Germinal center (tissue), 1 donor: ENCODE measurements at places on chromosomes 7 and 10.

- no peak for DNase-seq
Observed at GRCh38 chr7:39217783-39218182, 240.1 kb downstream of the POU6F2 start.

DNA sequence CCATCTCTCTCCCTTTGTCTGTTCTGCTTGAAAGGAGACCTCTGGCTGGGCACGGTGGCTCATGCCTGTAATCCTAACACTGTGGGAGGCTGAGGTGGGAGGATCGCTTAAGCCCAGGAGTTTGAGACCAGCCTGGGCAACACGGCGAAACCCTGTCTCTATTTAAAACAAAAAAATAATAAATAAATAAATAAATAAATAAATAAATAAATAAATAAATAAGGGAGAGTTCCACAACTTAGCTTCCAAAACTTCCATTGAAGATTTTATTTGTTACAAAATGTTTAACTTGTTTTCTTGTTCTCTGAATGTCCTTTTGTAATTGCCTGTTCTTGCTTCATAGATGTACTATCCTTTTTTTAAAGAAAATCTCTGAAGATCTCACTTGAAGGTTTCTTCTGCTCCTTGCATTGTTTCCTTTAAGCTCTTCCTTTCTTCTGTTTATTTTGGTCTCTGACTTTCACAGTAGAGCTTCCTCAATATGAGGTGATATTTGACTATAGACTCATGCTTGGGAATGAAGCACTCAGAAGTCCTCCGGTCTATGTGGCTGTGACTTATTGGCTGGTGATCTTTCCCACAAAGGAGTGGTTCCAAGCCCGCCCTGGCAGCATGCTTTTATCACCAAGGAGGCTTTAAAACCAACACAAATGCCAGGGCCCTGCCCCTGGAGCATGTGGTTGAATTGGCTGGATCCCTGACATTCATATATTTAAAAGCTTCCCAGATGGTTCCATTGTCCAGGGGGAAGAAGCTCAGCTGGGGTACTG lies 18.1 kb upstream of the NPTX2 start:
- DNase-seq: no peak

DNA sequence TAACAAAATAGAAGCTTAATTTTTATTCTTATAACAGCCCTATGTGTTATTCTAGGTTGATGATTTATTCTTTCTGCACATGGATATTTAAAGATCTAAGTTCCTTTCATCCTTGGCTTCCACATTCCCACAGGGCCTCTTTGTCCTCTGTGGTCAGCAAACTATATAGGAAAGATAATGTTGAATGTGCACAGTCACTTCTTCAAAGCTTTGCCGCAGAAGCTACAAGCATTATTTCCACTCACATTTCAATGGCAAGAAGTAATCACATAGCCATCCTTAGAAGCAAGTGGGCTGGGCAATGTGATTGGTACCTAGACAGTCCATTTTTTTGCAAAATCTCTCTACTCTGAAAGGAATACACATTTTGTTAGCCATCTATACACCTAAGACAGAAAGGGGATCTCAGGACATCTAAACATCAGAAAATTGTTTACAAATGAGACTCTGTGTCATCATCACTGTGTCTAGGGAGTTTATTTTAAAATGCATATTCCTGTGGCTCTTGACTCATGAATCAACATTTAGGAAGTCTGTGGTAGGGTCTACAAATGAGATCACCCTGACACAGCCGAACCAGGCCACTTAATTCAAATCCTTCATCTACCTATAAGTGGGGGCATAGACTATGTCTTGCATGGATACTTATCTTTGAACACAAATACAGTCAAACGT lies 1060.5 kb downstream of the XPNPEP1 start:
- DNase-seq: no peak

DNA sequence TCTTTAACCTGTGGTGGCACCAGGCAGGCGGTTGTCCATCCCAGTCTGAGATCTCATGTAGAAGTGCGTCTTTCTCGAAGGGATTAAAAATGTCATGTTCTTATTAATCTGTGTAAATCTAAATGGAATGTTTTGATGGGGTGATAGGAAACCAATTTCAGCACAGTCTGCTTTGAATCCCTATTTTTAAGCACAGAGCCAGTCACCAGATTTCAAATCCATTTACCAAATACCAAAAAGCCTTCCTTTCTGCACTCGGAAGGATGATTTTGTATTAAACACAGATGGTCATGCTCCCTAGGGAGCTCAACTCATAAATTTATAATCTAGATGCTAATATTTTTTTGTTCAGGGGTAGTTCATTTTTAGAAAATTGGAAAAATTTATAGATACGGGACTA lies 160.6 kb upstream of the AOAH start:
- no peak for DNase-seq

DNA sequence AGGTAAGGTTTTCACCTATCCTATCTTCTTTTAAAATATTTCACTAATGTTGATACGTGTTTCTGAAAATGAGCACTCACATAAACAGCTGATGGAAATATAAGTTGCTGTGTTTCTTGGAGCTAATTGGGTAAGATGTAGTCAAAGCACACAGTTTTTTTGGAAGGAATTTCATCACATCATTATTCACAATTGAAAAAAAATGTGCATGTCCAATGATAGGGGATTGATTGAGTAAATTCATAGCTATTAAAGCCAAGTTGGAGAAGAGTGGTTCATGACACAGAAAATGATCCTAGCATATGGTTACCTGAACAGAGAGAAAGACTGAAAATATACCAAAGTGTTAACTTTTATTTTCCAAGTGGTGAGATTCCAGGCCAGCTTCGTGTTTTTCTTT lies 29.6 kb downstream of the GLI3 start:
- DNase-seq: no peak

DNA sequence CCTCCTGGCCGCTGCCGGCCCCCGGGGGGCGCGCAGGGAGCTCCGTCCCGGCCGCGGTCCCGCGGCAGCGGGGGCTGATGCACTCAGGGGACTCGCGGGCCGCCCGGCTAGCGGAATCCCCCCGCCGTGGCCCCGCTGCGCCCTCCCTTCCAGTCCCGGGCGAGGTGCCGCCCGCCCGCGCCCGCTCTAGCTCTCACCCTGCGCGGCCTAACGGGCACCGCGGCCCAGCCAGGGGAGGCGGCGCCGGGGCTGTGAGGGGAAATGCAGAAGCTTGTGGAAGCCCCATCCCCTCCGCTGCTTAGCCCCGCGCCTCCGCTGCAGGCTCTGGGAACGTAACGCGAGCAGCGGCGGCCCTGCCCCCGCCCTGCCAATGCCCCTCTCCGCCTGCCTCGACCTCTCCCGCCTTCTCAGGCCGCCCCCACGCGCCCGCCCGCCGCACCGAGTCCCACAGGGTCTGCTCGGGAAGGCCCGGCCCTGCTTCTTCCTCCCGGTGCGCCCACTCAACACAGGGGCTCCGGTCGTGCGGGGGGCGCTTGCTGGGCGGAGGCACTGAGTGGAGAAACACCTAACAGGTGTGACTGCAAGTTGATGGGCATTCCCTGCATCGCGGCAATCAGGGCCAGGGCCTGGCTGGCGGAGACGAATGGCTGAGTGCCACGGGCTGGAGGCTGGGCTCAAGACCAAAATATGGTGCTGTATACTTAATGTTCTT lies 384 bp upstream of the TMEM229A start:
- DNase-seq: peak; percentile 4

DNA sequence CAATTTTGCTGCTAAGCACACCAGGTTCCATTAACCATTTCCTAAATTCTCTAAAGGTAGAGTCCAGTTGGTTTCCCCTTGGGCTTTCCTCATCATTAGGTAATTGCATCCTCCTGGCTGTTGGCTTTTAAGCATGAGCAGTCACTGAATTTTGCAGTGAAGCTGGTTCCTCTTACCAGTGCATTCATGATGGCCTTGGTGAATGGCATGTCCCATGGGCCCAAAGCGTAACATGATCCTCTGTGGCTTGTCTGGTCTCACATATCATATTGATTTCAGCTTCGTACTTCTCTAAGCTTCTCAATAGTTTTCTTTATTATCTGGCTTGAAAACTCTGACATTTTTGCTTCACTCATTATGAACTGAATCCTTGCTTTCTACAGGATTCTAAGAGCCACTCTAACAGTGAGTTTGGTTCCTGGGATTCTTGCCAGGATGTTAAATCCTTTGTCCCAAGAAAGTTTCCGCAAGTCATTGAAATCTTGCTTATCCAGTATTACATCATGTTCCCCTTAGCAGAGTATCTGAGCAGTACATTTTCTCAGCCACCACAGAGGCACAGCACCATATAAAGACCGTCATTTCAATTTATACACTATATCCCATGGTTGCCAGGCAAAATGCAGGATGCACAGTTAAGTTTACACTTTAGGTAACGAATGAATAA lies 134.2 kb downstream of the PTN start:
- no peak for DNase-seq

GRCh38 chr7:135508883-135509588 lies 866 bp downstream of the CNOT4 start:
- peak; percentile 33 for DNase-seq

DNA sequence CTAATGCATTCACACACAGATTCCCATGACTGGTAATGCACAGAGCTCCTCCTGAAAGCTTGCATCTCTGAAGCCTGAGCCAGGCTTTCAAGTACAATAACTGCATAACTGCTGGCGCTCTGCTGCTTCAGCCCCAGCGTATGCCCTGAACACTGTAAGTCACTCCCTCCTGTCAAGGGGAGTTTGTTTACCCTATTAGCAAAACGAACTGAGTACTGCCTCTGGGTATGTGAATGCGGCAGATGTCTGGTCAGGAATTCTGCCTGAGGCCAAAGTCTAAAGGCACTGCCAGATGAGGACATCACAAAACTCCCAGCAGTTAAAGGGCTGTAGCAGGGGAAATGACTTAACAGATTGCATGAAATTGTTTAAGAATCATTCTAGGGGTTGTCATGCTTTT lies 97.7 kb downstream of the NRCAM start:
- no peak for DNase-seq

GRCh38 chr7:119842337-119842736 lies 430.6 kb upstream of the KCND2 start:
- DNase-seq: no peak

DNA sequence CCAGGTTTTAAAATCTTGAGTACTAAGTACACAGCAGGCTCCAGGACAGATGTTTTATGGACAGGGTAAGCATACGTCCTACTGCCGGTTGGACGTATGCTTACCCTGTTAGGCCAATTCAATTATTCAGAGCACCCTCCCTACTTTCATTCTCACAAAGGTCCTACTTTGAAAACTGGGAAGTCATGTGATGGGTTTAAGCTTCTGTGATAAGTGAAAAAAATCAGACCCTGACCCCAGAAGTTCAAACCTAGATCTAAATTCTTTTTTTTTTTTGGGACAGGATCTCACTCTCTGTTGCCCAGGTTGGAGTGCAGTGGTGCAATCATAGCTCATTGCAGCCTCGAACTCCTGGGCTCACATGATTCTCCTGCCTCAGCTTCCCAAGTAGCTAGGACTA lies 55.2 kb downstream of the HIPK2 start:
- no peak for DNase-seq

GRCh38 chr7:55730197-55730596 lies 132.4 kb downstream of the SEPTIN14 start:
- no peak for DNase-seq

DNA sequence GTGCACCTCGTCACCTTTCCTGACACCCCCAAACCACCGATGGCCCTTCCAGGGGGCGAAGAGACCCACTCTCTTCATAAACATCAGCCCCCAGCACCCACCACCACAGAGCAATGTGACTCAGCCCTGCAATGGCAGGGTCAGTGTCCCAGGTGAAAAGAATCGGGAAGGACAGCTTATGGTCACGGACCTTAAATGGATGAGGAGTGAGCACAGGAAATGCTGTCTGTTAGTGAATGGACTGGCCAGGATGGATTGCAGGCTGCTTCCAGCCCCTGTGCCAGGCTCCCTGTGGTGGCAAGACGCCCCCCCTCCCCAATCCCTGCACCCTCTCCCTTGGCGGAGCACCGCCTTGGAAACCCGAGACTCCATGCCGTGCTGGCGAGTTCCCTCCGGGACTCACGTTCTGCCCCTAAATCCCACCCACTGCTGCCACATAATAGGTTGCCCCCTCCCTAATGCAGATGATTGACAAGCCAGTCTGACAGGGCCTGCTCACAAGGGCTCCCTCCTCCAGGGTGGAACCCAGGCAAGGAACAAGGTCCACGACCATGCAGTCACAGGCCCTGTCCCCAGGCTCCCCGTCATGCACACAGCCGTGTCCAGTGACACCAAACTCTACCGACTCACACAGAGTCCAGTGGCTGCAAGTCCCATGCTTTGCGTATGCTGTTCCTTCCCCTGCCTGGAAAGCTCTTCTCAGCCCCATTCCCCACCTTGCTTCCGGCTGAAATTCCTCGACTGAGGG lies 7.3 kb downstream of the ASB13 start:
- no peak for DNase-seq

GRCh38 chr10:79123547-79123963 lies 54.8 kb downstream of the ZMIZ1 start:
- DNase-seq: no peak

- no peak for DNase-seq
Observed at GRCh38 chr7:144384071-144384470, 19.4 kb downstream of the NOBOX start.

DNA sequence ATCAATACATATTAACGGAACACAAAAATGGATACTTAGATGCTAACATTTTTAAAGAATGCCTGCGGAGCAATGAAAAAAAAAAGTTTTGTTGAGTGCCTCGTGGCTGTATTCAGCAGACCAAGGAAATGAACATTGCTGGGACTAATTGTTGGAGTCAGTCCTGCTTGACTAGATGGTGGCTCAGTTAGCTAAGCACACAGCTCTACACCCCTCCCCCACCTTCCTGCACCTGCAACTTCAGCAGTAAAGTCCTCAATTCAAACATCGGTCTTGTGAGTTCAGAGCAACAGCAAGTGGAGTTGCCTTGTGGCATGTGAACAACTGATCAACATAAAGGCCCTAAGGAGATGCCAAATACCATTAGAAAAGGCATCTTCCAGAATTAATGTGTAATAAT lies 326.0 kb upstream of the NPSR1 start:
- DNase-seq: no peak

DNA sequence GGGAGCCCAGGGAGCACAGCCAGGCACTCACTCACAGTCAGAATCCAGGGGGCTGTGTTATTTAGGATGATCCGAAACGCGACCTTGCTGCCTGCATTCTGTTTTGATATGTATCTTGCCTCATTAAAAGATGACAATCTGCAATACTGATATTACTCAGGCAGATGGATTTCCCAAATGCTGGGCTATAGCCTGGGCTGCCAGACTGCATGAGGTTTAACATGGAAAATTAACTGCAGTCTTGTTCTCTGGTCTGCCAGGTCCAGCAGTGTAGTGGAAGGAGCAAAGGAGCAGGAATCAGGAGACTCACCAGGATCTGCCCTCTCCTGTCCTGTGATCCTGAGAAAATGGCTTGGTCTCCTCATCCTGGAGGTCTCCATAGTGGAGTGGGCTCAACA lies 258.1 kb downstream of the PAXIP1 start:
- no peak for DNase-seq
